ENCODE measurements at places on chromosomes 2 and 18.

- no peak for DNase-seq
Measured at GRCh38 chr2:130972410-130972809, 120.8 kb downstream of the FAM168B start.

DNA sequence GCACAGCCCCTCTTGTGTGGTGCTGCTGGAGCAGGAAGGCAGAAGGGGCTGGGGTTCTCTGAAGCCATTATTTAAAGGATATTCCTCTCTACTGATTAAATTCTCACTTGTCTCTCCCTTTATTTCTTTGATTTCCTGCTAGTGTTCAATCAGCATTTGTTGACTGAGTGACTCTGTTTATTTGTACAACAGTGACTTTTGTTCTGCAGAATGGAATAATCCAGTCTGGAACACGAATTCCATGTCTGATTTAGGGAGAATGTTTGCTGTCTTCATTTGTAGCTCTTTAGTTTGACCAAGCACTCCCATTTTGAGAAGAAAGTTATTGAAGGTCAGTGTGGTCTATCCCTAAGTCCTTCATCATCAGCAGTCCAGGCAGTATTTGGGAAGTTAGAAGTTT is 141.2 kb downstream of the SETBP1 start:
- no peak for DNase-seq

- no peak for DNase-seq
Measured at GRCh38 chr2:15839426-15840124, 100.8 kb upstream of the MYCN start.

DNA sequence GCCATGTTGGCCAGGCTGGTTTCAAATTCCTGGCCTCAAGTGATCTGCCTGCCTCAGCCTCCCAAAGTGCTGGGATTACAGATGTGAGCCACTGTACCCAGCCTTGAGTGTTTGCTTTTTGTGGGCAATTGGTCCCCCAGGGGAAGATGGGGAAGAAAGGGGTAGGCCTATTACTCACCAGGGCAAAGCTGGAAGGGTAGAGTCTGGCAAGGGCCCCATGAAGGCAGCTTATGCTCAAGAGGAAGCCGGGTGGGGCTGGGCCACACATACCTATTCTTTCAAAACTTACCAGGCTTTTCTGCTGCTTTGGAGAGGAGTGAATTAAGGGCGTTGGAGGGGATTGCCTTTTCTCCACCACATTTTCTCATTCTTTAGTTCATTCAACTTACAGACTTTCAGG is 24.5 kb upstream of the CD28 start:
- DNase-seq, result peak; percentile 37
